ENCODE measurements at places on chromosomes 12 and 14.

DNA sequence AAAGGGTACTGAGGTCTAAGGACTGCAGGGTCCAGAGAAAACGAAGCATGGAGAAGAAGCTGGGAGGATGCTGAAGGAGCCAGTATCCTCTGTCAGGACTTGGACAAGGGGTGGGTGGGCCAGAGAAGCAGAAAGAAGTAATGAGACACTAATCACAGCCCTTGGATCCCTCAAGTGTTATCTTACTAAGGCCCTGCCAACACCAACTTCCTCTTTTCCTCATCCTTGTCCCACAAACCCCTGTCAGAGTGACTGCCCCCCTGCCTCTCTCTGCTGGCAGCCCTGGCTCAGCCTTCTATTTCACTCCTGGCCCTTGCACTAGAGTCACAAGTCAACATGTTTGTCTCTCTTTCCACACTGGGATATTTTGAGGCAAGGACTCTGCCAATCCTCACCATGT lies 3.8 kb upstream of the ASIC1 start:
- no peak for DNase-seq

DNA sequence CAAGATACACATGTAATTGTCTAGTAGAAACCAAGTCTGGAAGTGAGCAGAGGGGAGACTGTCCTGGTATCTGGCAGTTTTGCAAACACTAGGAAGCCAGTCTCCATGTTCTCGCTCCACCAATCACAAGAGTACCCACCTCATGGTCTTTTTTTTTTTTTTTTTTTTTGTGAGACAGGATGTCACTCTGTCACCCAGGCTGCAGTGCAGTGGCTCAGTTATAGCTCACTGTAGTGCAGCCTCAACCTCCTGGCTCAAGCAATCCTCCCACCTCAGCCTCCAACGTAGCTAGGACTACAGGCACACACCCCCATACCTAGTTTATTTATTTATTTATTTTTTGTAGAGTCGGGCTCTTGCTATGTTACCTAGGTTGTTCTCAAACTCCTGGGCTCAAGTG lies 189.2 kb downstream of the EFCAB11 start:
- no peak for DNase-seq

GRCh38 chr12:56321027-56321426 lies 5.2 kb upstream of the CNPY2 start:
- DNase-seq = no peak

- peak; percentile 74 for DNase-seq
Measured at GRCh38 chr12:65278576-65279368, at the start of gene MSRB3. Gene MSRB3, plus strand, starts transcription at chr12:65278683. Its CDS starts 29,897 bp downstream, at chr12:65308580.

DNA sequence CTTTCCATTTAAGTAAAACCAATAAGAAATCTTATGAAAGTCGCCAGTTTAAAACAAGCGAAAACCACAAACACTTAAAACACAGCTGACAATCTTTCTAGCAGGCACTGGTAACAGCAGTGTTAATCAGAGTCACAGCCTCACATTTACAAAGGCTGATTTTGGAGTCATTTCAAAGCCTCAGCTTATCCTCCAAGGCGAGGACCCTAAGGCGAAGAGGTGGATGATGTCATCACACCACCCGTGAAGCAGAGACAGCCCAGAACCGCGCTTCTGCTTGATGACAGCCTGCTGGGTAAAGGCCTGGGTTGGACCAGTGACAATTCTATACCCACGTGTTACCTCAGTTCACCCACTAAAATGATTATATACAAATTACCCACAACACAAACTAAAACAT lies 10.1 kb downstream of the GOLGA3 start:
- no peak for DNase-seq

All from astrocyte of the spinal cord (primary cell).